ENCODE measurements at places on chromosomes 2 and 18.

DNA sequence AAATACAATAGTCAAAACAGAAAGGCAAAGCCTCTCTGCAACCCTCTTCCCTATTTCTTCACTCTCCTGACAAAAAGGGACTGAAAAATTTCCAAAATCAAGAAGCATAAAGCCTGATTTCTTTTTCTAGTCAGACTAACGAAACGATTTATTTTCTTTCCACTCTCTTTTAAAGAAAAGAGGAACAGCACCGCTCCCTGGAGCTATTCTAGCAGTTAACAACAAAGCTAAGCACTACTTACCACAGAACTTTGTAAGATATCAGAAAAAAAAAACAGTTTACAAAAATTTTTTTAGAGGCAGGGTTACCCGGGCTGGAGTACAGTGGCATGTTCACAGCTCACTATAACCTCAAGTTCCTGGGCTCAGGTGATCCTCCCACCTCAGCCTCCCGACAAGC, 14.4 kb upstream of the FHL2 start:
- DNase-seq, result no peak

DNA sequence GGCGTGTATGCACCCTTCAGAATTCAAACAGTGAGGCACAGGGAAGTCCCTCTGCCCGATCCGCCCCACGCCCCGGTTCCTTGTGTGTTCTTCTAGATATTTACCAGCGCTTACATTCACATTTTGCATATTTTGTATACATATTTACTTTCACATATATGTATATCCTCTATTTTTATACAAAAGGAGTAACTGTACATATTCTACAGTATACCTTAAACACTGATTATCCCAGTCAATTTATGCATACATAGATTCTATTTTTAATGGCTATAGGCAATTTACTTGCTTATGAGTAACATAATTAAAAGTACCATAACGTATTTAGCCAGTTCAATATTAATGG, 307 bp upstream of the DUSP11 start:
- DNase-seq, result no peak

DNA sequence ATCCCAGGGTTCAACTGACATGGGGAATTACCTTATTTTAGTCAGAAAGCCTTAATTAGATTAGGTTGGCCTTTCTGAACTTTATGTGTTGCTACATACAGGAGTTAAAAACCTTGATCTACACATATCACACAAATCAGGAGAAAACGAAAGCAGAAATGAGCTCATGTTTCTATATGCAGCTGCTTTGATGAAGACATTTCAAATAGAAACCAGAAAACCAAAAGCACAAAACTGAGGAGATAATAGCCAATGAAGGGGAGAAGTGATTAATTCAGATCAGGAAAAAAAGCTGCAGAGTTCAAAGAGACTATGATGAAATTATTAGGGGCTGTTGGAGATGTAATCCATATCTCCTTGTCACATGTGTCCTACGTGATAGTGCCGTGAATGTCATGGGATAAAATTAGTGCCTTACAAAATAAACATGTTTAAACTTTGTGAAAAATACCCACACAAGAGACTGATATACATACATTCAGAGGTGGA, 255.0 kb downstream of the CAMKMT start:
- no peak for DNase-seq

- peak; percentile 25 for DNase-seq
These were observed 222.4 kb downstream of the EXOC6B start for GRCh38 chr2:72603481-72603880.

- DNase-seq, result peak; percentile 10
These were observed 403.7 kb downstream of the CCDC85A start for GRCh38 chr2:56587456-56587855.

Measured in skeletal muscle cell (primary cell).